Activated T-cell treated with anti-CD3 and anti-CD28 coated beads, Interleukin-2, amount 50 U/mL, for 72 hours (primary cell): ENCODE measurements at places on chromosomes 6 and 20. TPM values are rescaled to one million over a fixed set of nuclear protein-coding genes. Genes with fewer than 3 reads are reported as not detected.

GRCh38 chr20:48729538-48729937, 98.3 kb downstream of the PREX1 start:
- H3K4me3 ChIP-seq, result no peak overlapping the region
- DNase-seq, result no peak
- H3K36me3 ChIP-seq, result peaks cover 12% of the 10 kb centered on the region

DNA sequence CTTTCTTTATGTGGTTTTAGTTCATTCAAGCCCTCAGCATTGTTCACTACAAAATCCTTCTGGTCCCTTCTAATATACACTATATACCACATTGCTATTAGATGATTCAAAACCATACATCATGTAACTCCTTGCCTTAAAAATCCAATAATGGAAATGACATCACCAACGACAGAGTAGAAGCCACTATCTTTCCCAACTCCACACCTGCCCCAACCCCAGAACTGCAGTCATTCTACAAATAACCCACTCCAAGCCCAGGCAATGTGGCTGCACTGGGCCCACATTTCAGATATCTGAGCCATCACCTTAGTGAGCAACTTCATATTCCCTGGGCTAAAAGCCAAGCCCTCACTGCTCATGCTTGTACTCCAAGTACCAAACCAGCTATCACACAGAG, 22.6 kb upstream of the RUNX2 start:
- DNase-seq, result no peak
- peaks cover 14% of the 10 kb centered on the region for H3K36me3 ChIP-seq
- no peaks in the 10 kb centered on the region for H3K27me3 ChIP-seq
- H3K27ac ChIP-seq, result no peak overlapping the region
- no peak overlapping the region for H3K4me3 ChIP-seq

- H3K4me3 ChIP-seq, result no peak overlapping the region
- H3K36me3 ChIP-seq, result no peaks in the 10 kb centered on the region
- H3K4me1 ChIP-seq, result peaks cover 8% of the 10 kb centered on the region
- no peak overlapping the region for H3K27ac ChIP-seq
Measured at GRCh38 chr6:134674562-134674961, 275.3 kb downstream of the ALDH8A1 start.

Gene PGBD1
- 5.9 TPM for total RNA-seq

Gene PAK5
- not detected for total RNA-seq

Gene CHRNA4
- not detected for total RNA-seq
